DMS153 (cell line): ENCODE measurements at places on chromosomes 7 and 10.

DNA sequence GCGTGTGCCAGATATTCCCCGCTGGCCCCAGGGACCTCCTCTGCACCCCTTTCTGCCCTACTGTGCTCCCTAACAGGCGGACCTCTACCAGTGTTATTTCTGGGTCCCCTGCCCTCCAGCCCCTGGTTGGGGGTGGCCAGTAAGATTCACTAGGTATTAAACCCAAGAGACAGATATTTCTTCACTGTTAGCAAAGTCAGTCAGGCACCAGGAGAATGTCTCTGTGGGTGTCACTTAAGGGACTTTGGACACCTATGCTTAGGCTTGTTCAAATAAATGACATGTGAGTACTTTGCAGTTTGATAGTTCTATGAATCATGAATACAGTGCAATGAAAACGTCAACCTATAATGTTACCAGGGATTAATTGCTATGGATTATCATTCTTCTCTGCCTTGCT is 234.3 kb upstream of the IGFBP3 start:
- no peak for DNase-seq

DNA sequence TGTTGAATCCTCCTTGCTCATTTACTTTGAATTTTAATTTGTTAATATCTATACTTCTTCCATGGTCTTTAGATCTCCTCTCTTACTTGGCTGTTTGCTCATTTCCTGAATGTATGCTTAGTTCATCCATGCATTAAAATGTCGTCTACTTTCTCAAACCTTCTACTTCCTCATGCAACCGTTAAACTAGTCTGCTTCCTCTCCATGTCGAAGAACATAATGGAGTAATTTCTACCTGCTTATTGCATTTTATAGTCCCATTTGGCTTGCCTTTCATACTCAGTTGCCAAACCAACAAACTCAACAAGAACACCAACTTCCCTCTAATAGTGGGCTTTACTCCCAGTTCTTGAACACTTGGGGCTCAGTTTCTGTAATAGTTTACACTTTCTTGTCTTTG is 43.8 kb upstream of the SEMA3D start:
- no peak for DNase-seq

- DNase-seq: no peak
Measured at GRCh38 chr10:132412316-132413192, 15.6 kb downstream of the PWWP2B start.

DNA sequence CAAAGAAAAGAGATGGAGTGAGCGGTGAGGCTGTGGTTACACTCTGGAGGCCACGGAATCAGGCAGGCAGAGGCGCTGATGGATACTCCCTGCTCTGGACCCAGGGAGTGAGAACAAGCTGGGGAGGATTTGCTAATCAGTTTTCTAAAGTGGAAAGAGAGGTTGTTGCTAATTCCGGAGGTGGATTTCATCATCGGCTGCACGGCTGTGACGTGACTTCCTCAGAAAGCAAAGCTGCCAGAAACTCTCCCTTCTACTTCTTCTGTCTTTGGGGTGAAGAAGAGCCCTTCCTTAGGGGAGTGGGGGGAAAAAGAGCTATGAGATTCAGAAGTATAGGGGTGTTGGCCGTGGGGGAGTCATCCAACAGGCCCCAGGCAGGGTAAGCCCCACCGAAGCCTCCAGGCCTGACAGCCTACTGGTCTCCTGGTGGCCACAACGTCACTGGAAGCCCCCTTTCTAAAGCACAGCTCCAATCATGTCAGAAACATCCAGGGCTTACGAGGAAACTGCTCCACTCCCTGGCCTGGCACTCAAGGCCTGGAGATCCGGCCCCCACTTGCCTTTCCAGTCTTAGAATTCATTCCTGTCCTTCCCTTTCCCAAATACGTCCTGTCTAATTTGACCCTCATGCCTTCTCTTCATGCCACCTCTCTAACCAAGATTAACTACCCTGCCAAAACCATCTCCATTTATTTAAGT is 114.5 kb downstream of the HIP1 start:
- DNase-seq: no peak

DNA sequence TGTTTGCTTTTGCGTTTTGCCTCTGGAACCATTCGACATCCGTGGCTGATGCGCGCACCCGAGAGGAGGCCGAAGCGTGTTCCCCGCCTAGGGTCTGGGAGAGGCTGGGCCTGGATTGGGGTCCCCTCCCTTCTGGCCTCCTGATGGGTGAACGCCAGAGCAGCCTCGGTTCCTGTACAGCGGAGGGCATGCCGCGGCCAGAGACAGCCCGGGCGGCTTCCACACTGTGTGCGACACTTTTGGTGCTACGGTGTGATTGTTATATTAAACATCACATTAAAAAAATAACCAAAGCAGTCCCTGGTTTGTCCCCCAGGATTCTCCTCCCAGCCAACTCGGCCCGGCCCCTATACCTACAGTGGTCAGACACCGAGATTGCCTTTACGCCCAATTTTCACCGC is 3.7 kb upstream of the HOXA7 start:
- DNase-seq: no peak

DNA sequence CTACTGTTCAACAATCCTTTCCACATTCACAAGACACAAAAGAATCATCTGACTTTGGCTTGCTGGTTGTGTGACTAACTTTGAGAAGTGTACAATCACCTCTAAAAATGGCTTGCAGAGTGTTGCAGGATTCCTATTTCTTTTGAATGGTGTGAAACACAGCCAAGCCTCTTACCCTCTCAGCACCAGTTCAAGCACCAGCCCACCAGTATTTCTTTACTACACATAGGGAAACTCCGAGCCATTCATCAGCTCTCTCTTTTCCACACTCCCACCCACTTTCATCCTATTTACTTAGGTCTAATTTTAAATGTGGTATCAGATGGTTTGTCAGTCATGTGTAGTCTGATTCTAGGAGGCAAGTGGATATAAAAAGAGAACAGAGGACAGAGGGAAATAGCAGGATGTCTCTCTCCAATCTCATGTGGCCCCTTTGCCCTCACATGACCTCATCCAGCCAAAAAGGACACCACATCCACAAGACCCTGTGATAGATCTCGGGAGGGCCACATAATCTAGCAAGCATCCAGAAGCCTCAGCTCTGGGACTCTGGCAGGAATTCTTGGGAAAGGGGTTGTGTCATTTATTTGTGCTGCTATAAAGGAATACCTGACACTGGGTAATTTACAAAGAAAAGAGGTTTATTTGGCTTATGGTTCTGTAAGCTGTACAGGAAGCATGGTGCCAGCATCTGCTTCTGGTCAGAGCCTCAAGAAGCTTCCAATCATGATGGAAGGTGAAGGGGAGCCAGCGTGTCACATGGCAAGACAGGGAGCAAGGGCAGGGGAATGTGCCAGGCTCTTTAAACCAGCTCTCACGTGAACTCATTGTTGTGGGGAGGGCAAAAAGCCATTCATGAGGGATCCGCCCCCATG is 66.8 kb upstream of the NEBL start:
- no peak for DNase-seq

- peak; percentile 8 for DNase-seq
Measured at GRCh38 chr7:95126053-95126709, 198.2 kb downstream of the PON1 start.

DNA sequence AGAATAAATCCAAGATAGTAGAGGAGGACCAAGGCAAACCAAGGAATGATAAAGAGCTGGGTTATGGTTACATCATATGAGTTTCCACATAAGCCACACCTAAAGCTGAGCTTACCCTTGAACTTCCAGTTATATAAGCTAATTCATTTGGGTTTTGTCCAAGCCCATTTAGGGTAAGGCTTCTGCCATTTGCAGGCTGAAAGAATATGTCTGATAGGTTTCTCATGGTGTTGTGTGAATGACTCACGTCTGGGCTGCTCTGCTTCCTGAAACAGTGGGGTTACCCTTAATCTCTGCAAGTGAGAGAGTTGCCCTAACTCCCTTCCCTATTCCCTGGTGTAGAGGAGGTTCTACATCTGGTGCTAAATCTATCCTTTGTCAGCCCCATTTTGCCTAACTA is 60.8 kb downstream of the PTTG1IP2 start:
- DNase-seq: no peak

GRCh38 chr10:32888161-32888927 is 69.7 kb downstream of the ITGB1 start:
- DNase-seq: no peak

- DNase-seq: no peak
Measured at GRCh38 chr10:89369156-89370105, 8.4 kb upstream of the IFIT1B start.

DNA sequence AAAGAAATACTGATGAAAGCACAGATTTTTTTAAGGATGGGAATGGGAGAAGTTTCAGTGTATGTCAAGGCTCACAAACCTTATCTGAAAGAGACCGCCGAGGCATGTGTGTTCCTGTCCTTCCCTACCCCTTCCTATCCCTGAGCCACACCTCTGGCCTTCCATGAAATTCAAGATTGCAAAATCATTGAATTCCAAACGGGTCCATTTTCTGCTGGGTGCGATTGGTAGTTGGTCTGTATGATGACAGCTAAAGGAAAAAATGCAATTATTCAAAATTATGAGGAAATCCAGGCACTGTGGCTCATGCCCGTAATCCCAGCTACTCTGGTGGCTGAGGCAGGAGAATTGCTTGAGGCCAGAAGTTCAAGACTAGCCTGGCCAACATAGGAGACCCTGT is 170.1 kb downstream of the ARHGAP12 start:
- no peak for DNase-seq

DNA sequence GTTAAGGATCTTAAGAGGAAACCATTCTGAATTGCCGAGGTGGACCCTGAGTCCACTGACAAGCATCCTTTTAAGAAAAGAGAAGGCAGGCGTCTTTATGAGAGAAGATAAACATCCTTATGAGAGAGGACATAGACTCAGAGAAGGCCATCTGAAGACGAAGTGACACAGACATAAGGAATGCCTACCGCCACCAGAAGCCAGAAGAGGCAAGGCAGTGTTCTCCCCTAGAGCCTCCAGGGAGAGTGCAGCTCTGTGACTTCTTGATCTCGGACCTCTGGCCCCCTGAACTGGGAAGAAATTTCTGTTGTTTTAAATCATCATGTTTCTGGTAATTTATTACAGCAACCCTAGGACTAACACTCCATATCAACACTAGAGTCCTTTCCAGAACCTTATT is 25.2 kb upstream of the ING3 start:
- no peak for DNase-seq

- no peak for DNase-seq
Measured at GRCh38 chr10:1410032-1410431, 327.3 kb downstream of the ADARB2 start.

- no peak for DNase-seq
Measured at GRCh38 chr7:149621776-149622175, 124.2 kb upstream of the ZNF746 start.

- DNase-seq: no peak
Measured at GRCh38 chr10:115968236-115968635, 304.8 kb downstream of the GFRA1 start.

GRCh38 chr7:18116661-18117060 is 89.0 kb upstream of the PRPS1L1 start:
- no peak for DNase-seq

GRCh38 chr10:78165617-78166016 is 132.0 kb downstream of the RPS24 start:
- peak; percentile 73 for DNase-seq

DNA sequence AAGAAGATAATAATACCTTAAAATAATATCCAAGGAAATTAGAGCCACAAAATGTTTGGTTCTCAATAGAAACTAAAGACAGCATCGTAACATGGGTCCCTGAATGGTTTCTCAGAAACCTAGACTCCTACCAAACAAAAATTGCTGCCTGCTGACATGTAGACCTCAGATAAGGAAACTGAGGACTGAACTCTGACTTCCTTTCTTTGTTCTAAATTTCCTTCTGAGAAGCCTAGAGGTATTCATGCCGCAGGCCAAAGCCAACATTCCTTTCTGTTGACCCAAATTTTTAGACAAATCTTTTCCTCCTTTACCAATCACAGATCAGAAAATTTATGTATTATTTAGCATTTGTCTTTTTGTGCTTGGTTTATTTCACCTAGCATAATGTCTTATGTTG is 816.7 kb upstream of the PHF14 start:
- DNase-seq: no peak

DNA sequence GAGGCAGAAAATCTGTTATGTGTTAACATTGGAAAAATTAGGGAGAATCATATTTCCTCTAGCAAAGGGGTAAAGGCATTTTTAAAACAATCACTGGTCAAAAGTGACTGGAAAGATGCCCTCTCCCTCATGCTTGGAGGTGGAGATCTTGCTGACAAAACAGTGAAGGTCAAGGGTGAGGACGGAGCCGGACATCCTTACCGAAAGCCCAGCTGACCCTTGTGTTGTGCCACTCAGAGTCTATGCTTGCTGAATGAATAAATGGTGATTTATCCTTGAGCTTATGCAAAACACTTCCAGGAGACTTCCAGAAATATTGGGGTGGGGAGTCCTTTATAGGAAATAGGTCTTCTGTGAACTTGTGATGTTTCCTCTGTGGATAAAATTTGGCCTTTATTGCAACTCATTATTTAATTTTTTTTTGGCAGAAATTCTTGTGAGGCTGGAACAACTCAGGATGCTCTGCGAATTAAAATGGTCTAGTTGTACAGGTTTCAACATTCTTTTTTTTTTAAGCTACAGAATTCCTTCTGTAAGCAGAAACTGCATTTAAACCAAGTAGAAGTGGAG is 28.3 kb upstream of the ELMO1 start:
- DNase-seq: no peak

DNA sequence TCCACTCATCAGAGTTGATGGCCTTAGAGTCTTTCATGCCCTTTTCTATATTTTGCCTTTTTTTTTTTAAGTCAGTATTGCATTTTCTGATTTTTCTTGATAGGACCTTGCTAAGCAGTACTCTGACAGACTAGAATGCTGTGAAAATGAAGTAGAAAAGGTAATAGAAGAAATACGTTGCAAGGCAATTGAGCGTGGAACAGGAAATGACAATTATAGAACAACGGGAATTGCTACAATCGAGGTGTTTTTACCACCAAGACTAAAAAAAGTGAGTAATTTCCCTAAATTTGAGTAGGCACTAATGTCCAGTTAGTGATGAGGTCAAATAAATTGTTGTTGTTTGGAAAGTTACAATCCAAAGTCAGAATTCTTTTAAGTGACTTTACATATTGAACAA is 7.4 kb downstream of the NUB1 start:
- no peak for DNase-seq

GRCh38 chr7:89264126-89264525 is 468.6 kb upstream of the TEX47 start:
- DNase-seq: no peak

DNA sequence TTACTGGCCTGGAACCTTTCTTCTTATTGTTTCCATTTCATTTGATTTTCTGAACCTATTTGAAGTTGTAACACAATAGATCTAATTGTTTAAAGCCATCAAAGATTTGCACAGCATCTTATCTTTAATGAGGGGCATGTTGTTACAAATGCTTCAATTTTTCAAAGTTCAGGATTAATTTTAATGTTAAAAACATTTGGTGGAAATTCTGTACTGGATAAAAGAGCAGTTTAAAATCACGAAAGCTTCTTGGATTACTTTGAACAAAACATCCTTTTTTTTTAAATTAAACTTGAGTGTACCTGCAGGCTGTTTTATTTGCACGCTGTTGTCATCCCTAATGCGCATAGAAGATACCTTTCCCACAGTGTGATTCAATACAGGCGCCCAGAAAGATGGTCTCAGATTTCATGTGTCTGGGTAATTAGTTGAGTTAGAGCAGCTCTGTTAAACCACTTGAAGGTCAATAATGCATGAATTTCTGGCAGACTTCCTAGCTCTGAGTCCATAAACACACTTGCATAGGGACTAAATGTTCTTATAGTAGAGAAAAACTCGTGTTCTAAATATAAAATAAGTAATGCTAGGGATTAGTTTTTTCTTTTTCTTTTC is 29.3 kb upstream of the DDX50 start:
- DNase-seq: peak; percentile 97
